ENCODE measurements at places on chromosomes 5 and 9.

DNA sequence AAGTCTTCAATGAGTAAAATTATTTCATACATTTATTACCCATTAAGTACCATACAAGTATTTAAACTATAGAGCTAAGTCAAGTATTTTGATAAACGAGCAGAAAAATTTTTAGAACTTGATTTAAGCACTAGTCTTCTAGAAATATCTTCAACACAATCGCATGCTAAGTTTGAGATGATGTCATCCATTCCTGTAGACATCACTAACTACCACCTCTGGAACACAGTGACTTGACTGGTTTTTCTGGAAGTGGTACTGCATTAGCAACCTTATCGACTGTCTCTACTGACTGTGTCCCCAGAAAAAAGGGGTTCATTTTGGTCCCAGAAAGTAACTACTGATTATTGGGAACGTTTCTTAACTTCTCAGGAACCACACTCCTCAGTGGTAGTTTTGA, 69.0 kb downstream of the CDC14B start:
- DNase-seq, result no peak

DNA sequence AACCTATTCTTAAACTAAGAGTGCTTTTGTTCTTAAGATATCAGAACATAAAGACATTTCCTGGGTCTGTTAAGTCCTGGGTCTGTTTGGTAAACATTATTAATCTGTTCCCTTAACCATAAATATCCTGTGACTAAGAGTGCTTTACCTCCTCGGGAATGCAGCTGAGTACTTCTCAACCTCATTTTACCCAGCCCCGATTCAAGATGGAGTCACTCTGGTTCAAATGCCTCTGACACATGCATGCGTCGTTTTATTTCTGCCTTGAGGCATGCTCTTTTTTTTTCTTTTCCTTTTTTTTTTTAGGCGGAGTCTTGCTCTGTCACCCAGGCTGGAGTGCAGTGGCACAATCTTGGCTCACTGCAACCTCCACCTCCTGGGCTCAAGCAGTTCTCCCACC, 39.8 kb upstream of the FBXL17 start:
- no peak for DNase-seq

DNA sequence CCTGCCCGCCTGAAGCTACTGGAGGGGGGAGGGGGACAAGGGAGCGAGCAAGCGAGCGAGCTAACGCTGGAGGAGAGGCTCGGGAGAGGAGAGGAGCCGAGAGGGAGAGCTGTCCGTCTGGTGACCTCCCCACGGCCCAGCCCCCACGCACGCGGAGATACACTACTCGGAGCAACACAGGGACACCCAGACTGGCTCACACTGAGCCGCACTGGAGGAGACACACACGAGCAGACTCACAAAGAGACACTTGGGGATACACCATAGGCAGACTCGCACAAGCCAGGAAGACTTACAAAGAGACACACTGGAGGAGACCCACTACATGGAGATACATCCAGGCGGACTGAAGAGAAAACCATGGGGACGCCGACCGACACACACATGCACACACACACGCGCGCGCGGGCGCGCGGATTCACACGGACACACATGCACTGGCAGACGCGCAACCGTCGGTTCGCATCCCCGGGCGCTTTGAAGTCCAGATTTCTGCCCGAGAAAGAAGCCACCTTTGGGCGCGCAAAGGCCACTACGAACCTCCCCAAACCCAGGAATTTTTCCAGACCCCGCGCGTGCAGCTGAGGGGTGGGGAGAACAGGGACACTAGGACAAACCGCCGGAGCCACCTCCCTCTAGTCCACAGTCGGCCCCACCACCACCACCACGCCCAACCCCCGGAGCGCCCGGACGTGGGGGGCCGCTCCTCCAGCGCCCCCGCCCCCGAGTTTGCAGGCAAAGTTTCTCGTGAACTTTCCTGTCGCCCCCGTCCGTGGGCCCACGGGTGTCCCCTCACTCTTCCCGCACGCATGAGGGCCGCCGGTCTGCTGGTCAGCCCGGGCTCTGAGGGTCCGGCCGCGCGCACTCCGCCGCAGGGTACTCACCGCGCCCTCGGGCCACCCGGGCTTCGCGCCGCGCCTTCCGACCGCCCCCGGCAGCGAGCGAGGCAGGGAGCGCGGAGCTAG, 571 bp downstream of the CNTFR start:
- peak; percentile 12 for DNase-seq

DNA sequence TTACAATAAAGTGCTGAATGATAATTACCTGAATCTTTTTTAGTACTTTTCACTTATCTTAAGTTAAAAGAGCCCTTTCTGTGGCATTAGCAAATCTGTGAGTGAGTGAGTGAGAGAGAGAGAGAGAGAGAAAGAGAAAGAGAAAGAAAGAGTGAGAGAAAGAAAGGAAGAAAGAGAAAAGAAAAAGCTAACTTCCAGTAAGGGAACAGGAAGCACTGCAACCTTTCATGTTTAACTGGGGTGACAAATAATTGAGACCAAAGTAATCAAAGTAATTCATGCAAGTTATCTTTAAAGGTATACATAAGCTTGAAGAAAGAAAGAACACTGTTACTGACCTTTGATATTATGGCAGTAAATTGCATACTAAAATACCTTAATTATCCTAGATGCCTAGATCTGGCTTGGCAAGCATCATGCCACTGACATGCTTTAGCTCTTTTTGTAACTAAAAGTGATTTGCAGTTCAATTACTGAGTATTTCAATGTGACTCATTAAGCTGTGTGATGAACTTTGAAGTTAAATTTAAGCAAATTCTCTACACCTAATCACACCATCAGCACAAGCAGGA, 21.7 kb downstream of the FEM1C start:
- DNase-seq, result no peak

- no peak for DNase-seq
Measured at GRCh38 chr5:61304590-61305381, 27.3 kb upstream of the ZSWIM6 start.

All from NCI-H1694 treated with DMSO at 0.1 percent for 48 hours (cell line).